ENCODE measurements at places on chromosomes 3 and 15.

- DNase-seq = no peak
Observed at GRCh38 chr15:72800833-72801481, 17.4 kb upstream of the ADPGK start.

DNA sequence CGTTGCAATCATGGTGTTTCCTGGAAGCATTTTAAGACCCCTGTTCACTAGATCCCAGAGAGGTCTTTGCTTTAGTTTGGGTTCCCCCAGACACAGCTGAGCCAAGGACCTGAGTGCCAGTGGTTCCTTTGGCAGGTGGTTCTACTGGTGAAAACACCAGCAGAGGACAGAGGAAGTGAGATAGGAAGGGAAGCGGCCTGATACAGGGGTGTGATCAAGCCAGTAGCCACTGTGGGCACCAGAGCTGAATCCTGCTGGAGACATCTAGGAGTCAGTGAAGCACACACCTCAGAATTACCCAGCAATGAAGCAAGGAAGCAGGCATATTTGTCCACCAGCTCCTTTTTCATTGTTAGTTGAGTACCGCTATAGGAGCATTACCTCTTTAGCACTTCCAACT lies 243.2 kb upstream of the NR2E3 start:
- DNase-seq = no peak

DNA sequence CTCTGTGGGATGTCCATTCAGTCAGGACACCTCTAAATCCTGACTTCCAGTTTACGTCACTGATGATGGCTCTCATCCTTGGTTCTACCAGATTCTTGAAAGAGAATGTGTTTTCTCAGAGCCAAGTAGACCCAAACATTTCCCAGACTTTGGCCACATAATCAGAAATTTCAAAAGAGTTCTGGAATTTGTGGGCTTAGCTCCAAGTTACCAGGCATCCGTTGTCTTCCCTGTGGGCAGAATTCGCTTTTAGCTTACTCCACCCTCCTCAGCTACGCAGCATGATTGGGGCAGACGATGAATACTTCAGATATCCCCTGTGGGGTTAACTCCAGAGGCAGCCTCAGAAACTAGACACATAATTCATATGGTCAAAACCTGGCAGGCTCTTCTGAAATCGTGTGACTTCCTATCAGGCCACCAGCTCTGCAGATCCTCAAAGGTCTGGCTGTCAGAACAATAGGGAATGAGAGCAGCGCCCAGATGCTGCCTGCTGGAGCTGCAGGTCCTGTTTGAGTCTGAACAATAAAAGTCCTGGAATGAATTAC lies 30.6 kb downstream of the CRTC3 start:
- DNase-seq = peak; percentile 98

DNA sequence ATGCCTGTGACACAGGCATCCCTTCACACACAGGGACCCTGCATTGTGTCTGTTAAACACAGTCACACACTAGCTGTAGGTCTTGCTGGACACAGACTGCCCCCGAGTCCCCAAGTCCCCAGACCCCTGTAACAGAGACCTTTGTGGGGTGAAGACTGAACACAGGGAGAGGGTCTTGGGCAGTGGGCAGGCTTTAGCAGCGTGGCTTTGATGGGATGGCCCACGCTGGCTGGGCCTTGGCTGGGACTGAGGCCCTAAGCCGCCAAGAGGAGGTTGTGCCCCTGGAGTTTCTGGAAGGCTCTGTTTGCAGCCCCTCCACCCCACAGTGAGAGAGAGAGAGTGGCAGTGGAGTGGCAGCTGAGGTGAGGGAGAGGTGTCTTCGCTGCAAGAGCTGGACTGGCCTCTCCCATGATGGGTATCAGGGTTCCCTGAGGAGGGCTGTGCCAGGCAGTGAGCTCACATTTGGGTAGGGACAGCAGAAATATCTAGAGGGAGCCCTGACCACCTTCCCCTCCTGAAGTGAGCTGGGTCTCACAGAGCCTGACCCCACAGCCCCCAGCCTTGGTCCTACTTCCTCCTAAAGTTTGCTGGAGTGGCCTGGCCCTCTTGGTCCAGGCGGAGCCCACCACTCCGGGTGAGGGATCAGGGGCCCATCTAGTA lies 635 bp upstream of the VILL start:
- no peak for DNase-seq

DNA sequence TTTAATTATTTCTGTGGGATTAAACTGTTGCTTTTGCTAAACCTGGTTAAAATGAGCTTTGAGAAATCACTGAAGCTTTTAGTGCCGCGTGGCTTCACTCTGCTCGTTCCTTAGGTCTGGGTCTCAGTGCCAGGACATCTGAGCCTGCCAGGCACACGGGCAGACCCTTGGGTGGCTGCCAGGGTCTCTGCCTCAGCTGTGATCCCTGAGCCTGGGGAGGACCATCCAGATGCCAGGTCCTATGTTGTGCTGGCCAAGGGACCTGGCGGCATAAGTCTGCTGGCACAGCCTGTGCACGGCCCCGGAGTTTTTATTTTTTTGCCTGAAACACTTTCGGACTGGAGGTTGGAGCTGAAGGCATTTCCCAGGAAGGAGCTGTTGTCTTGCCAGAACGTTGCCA lies 328.1 kb downstream of the LRTM1 start:
- DNase-seq = no peak

DNA sequence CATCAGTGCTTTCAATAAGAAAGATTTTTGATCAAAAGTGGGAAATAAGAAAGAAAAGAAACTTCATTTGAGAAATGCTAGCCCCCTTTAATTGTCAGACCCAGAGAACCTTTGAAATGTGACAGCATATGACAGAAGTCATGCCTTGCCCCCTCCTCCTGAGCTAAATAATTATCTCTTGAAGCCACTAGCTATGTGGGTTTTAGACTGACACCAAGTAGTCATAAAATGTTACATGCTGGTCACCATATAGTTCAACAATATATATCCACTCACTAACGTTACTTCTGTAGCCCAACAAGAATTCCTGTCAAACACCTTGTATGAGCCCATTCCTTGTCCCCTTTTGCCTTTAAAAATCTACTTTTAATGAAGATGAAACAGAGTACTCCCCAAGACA lies 43.1 kb upstream of the AADACL2 start:
- no peak for DNase-seq

GRCh38 chr3:56771376-56771775 lies 30.4 kb downstream of the ARHGEF3 start:
- DNase-seq = no peak

DNA sequence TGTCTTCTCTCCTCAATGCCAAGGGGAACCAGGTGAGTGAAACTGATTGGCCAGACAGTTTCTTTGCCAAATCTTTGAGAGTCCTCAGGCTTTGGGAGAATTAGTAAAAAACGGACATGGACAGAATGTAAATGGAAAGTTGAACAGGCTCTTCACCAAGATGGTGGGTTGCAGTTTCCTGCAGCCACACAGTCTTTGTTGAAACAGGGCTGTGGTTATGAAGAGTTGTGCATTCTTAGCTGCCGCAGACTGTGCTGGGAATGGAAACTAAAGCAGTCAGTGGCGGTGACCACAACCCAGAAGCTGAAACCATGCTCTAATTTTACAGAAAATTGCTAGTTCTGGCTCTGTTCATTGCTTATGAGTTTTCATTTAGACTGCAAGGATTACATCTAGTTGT lies 42.1 kb upstream of the TASOR start:
- no peak for DNase-seq

Measured in BJ (cell line).